ENCODE measurements at places on chromosomes 5 and 9.

DNA sequence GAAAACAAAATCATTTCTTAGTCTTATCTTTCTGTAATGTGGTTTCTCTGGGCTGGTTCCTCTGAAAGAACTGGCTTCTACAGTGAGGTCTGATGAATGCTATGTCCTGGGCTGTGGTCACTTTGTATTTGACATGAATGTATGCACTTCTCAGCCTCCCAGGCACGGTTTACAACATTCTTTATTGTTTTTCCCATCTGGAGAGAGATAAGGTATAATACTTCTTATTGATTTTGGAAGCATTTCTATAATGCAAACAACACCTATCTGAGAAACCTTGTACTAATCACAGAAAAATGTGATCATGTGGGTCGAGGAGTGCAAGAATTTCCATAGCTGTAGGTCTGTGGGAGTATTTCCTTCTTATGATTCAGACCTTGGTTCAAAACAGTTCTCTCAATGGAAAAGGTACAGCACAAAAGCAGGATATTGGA lies 46.9 kb downstream of the ACTBL2 start:
- no peak for DNase-seq

GRCh38 chr9:93808115-93809029 lies 146.8 kb downstream of the BARX1 start:
- DNase-seq = no peak

- no peak for DNase-seq
Measured at GRCh38 chr5:154642499-154643245, 112.5 kb upstream of the LARP1 start.

- DNase-seq = no peak
Measured at GRCh38 chr9:92359394-92359995, 33.7 kb downstream of the CENPP start.
